ENCODE measurements at places on chromosomes 3 and 15.

DNA sequence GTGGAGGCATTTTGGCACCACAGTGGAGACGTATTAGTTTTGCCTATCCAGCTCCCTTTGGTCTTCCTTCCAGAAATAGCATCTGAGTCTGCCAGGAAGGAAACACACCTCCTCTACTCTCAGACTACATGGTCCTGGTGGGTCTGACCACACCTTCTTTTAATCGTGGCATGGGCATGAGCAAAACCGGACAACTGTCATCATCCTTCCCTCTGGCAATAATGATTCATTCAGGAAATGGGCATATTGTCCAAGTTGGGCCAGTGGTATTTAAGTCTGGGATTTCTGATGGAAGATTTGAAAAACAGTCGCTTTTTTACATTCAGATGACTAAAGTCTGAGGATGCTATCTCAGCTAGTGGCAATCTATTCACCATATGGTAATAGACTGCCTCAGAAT lies 601.0 kb upstream of the ADAMTS9 start:
- DNase-seq, result no peak

GRCh38 chr3:81549831-81550230 lies 211.6 kb downstream of the GBE1 start:
- no peak for DNase-seq

- DNase-seq, result no peak
Observed at GRCh38 chr3:30779686-30780287, 114.7 kb downstream of the GADL1 start.

DNA sequence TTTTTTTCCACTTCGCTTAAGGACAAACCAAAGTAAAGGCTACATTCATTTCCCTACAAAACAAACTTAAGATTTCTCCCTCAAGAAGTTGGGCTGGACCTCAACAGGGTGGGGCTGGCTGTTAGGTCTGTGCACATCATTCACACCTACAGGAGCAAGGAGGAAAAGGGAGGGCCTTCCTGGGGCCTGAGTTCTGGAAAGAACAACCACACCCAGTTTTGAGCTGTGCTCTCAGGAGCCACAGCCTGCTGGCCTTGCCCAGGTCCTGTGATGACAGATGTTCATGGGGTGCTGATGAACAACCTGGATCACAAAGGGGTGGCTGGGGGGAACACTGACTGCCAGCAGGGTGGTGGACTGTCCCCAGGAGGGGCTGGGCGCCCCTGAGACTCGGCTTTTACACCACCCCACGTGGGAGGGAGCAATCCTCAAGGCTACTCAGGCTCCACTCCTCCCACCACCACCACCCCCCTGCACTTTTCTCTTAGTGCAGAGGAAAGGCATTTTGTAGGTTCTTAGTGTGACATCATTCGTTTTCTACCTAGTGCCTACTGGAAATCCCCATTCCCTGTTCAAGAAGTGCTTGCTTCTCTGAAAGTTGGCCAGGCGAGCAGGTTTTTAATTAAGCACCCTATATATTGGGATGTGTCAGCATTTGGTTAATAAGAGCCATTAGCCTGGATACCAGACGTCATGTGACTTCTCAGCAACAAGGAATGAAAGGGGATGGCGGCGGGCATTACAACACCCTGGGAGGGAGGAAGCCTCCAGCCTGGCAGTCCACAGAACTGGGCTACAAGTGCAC lies 35.7 kb downstream of the CCNB2 start:
- DNase-seq, result no peak

GRCh38 chr15:91302588-91303439 lies 202.8 kb downstream of the SV2B start:
- DNase-seq, result no peak

DNA sequence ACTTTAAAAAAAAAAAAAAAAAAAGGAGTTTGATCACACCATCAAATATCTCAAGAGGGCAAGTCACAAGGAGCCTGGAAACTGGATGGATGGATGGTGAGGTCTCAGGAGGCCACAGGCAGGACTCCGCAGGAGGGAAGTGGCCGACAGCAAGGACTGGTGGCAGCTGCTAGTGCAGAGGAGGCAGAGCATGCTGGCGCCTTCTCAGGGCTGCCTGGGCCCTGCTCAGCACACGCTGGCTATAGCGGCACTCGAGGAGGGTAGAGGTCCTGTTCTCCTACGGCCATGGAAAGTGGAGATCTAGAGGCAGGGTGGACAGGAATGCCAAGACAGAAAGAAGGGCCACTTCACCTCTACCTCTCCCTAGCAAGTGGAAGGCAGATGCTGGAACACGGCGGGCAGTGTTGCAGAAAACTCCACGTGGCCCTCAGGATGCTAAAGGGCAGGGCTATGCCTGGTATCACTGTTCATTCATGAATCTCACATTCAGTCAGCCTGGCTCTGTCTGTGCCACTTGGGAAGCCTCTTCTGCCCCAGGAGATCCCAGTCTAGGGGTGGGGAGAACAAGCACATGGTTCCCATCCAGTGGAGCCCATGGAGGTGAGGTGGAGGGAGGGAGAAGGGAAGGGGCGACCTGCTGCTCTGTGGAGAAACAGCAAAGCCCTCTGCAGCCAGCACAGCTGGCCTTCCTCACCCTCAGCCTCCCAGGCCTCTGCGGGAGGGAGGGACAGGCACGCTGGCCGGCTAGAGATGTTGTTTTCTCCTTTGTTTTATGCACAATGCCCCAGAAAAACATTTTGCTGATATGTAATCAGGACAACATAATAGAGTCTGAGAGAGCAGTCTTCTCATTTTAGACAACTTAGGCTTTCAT lies 71.0 kb downstream of the OXNAD1 start:
- DNase-seq, result no peak

DNA sequence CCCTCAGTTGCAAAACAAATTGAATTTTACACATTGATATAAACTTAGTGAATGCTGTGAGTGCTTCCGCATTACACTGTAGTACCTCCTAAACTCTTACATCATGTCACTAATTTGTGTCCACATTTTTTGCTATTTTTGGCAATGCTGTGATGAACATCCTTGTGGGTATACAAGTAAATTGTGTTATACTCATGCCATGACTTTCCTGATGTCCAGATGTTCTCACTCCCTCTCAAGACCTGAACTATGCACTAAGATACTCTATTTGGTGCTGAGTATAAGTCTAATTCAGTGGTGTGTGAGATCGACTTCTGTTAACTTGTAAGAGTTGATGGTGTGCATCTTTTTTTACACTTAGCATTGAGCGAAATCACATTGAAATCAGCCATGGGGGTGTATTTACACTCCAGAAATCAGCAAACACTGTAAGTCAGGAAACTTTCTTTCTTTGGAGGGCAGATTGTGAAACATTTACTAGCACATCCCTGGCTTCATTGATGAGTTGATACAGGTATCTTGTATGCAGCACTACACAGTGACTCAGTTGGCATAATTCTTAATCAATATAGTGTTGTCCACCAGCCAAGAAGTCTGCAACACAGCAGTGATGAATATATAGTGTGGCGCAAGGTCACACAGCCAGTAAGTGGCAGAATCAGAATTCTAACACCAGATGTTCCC lies 228.1 kb upstream of the RORA start:
- DNase-seq, result no peak

GRCh38 chr3:177968891-177969290 lies 567.3 kb upstream of the KCNMB2 start:
- DNase-seq, result no peak

DNA sequence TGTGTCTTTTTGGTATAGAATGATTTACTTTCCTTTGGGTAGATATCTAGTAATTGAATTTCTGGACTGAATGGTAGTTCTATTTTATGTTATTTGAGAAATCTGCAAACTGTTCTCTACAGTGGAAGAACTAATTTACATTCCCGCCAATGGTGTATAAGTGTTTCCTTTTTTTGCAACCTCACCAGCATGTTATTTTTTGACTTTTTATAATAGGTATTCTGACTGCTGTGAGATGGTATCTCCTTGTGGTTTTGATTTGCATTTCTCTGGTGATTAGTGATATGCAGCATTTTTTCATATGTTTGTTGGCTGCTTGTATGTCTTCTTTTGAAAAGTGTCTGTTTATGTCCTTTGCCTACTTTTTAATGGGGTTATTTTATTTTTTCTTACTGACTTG lies 607.2 kb downstream of the OTOL1 start:
- no peak for DNase-seq

GRCh38 chr3:184085389-184085852 lies 11.4 kb upstream of the HTR3E start:
- no peak for DNase-seq

GRCh38 chr15:65285291-65286068 lies 1.2 kb downstream of the PARP16 start:
- no peak for DNase-seq

DNA sequence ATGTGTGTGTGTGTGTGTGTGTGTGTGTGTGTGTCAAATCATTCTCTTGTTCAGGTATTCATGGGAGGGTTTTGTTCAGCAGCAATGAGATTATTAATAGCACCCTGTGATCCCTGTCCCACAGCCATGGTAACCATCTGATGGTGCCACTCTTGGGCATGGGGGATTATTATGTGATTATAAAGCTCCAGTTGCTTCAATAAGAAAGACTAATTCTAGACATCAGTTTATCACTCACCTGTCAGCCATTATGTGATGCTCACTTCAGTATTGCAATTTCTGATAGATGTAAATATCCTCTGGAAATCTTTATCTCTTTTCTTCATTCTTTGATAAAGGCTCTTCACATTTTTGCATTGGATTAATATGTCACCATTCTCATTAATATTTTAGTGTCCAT lies 145.9 kb upstream of the POU1F1 start:
- DNase-seq, result no peak

- no peak for DNase-seq
Observed at GRCh38 chr3:100525753-100526612, 33.6 kb downstream of the TMEM45A start.

DNA sequence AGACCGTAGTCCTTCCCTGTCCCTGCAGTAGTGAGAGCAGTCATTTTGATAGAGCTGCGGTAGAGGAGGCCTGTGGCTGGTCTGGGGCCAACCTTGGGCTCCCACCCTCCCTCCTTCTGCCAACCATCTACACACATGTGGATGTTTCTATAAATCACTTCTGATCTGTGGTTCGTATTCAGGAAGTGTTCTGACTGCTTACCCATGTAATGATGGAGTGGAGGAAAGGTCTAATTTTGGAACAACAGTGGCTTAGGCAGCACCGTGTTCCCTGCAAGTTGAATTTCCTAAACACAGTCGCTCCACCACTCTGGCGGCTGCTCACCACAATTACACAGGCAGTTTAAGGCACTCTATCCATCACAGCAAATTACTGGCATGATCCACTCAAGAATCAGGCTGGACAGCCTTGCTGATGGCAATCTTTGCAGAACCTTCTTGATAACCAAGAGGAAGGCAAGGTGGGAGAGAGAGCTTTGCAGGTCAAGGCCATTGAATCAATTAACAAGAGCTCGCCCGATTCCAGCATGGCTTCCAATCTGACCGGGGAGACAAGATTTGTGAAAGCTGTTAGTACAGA lies 104.7 kb upstream of the VEPH1 start:
- no peak for DNase-seq

GRCh38 chr15:31163769-31164572 lies 62.4 kb upstream of the TRPM1 start:
- no peak for DNase-seq

GRCh38 chr3:182889948-182890629 lies 90.2 kb downstream of the DCUN1D1 start:
- DNase-seq, result no peak

- no peak for DNase-seq
Observed at GRCh38 chr15:66131831-66132230, 121.7 kb downstream of the MEGF11 start.

GRCh38 chr3:10395196-10395595 lies 74.3 kb upstream of the SEC13 start:
- no peak for DNase-seq

Data from activated CD4-positive, alpha-beta T cell treated with anti-CD3 and anti-CD28 coated beads, Interleukin-2, amount 50 U/mL, for 1 hour (primary cell).